ENCODE measurements at places on chromosomes 6 and 20.

DNA sequence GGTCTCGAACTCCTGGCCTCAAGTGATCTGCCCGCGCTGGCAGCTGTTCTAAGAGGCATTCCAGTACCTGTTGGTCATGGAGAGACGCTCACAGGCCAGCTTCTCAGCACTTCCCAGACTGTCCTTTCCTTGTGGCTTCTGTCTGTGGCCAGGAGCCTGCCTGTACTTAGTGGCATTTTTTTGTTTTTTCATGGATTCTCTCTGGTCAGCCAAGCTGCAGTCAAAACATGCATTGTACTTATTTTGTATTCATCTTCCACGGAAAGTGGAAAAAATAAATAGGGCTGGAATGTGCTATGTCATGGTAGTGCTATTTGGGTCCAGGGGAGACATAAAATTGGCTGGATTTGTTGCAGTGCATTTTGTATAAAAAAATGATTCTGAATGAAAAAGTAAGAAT lies 29.1 kb downstream of the ZDHHC14 start:
- DNase-seq = no peak

- peak; percentile 24 for DNase-seq
Observed at GRCh38 chr6:21281366-21281765, 312.2 kb upstream of the SOX4 start.

- no peak for DNase-seq
Observed at GRCh38 chr20:7975851-7976414, 35.7 kb upstream of the HAO1 start.

- no peak for DNase-seq
Observed at GRCh38 chr6:137378090-137378369, 116.2 kb downstream of the OLIG3 start.

- no peak for DNase-seq
Observed at GRCh38 chr20:3181270-3181669, 7.9 kb upstream of the LZTS3 start.

- DNase-seq = no peak
Observed at GRCh38 chr20:53608456-53609452, 15.1 kb upstream of the ZNF217 start.

DNA sequence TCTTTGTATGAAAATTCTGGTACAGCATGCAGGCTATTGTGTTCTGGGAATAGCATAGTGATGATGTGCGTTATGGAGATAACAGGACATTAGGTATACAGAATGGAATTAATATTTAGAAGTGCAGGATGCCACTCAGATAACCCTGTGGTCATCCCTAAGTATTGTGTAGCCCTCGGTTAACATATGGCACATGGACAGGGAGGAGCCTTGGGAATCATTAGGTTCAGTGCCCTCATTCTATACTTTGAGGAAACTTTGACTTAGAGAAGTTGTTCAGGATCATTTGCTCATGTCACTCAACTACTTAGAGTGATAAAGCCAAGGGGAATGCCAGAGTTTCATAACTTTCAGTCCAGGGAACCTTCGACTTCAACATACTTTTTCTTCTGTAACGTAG lies 185.9 kb downstream of the UST start:
- DNase-seq = no peak

- DNase-seq = no peak
Observed at GRCh38 chr6:134010974-134011373, 41.5 kb downstream of the SLC2A12 start.

- DNase-seq = no peak
Observed at GRCh38 chr6:128516514-128516898, 3.9 kb downstream of the PTPRK start.

DNA sequence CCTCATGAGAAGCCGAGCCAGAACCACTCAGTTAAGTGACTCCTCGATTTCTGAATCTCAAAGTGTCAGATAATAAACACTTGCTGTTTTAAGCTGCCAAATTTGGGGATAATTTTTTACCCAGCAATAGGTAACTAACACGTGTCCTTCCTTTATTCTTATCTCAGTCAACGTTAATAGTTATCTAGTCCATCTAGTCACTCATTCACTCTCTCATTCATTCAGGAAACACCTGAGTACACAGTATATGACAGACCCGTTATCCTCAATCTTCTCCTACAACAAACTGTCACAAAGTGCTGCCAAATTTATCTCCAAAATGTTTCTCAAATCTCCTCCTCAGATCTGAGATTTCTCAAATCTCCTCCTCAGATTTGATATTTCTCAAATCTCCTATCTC lies 13.1 kb downstream of the FAM184A start:
- DNase-seq = no peak

DNA sequence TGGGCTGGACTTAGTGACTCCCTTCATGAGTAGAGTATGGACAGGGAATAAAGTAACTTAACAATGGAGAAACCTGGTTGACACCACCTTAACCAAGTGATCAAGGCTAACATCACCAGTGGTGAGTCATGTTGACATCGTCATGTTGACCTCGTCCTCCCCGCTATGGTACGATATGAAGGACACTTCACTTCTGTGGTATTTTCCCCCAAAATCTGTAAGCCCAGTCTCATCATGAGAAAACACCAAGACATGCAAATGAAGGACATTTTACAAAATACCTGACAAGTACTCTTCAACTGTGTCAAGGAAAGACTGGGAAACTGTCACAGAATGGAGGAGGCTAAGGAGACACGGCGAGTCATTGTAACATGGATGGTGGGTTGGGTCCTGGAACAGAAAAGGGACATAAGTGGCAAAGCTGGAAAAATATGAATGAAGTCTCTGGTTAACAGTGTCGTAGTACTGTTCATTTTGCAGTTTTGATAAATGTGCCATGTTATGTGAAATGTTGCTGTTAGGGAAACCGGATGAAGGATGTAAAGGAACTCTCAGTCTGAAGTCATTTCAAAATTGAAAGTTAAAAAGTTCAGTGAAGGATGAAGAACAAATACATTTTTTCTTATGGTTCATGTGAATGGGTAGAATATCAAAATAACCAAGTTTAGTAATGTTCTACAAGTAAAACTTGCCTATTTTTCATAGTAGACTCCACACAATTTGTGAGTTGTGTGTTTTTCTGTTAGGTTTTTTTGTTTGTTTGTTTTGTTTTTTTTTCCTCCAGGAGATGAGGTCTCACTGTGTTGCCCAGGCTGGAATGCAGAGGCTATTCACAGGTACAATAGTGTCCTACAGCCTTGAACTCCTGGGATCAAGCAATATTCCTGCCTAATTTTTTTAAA lies 247.5 kb downstream of the TMEM242 start:
- DNase-seq = no peak

- DNase-seq = no peak
Observed at GRCh38 chr6:37399131-37399530, 33.9 kb upstream of the CMTR1 start.

DNA sequence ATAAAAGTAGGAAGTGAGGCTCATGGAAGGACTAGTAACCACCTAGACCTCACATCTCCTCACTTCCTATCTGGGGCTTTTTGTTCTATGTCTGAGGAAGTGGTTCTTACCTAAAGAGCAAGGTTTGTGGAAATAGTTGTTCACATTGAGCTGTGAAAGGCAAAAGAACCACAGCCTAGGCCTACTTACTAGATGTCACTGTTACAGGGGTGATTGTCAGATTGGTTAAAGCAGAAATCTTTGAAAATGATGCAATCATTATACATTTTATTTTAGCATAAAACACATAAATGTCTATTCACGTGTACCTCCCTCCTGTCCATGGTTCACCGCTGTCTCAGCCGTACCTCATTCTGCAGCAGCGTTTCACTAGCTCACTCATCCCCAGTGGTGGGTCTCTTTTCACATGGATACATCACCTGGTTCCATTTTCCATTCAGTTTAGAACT lies 268.8 kb downstream of the TMEM242 start:
- no peak for DNase-seq
